Muscle of arm (tissue), 14 donors: ENCODE measurements at places on chromosomes 5 and 9.
A peak's percentile ranks its signal among the peaks of the same experiment; 100 is the strongest.

GRCh38 chr5:16713386-16713928, 96.7 kb upstream of the RETREG1 start:
- peak; percentile 59 for DNase-seq

DNA sequence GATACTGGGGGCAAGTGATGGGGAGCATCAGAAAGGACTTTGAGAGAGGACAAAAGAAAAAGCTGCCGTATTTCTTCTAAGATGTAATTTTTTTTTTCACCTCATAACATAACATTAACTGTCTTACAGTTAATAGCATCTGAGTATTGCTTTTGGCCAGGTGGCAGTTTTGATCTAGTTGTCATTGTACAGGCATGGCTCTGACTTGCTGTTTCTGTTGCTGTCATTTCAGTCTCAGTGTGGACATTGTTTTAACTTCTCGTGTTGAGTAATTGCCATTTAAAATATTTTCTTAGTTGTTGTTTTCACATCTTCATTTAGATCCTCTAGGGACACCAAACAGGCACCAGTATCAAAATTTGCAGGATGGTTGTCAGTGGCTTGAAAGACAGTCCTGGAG, 12.4 kb downstream of the SMAD5 start:
- DNase-seq = no peak

GRCh38 chr5:101611039-101611438, 685.0 kb downstream of the SLCO4C1 start:
- DNase-seq = no peak

GRCh38 chr5:131262953-131263541, 806 bp upstream of the CDC42SE2 start:
- peak; percentile 36 for DNase-seq

DNA sequence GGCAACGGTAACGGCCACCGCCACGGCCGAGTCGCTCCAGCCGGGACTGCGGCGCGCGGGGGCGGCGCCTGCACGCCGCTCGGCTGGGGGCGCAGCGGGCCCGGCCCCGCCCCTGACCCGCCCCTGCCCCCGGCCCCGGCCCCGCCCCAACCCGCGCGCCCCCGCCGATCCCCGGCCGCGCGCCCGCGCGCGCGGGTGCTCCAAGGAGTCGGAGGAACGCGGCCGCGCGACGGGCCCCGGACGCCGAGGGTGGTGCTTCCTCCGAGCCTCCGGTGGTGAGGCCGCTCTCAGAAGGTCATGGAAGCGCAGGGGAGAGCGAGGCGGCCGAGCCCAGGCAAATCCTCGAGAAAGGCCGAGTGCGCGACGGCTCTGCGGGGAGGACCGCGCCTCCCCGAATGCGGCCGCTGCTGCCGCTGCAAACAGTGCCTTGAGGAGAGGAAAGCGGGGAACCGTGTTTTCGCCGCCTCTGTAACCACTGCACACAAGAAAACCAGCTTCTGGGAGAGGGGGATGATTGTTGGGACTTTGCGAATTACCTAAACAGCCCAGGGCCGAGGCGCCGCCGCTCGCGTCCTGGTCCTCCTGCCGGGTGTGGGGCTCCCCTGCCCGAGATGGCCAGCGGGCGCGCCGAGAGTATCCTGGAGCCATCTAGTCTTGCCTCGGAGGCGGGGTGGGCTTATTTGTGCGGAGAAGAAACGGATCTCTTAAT, at the start of gene LIFR:
LIFR (minus strand) TSS at position 48 of the 709 bp plus-strand sequence. CDS start 25,999 bp downstream, outside the sequence.
- DNase-seq = peak; percentile 85

DNA sequence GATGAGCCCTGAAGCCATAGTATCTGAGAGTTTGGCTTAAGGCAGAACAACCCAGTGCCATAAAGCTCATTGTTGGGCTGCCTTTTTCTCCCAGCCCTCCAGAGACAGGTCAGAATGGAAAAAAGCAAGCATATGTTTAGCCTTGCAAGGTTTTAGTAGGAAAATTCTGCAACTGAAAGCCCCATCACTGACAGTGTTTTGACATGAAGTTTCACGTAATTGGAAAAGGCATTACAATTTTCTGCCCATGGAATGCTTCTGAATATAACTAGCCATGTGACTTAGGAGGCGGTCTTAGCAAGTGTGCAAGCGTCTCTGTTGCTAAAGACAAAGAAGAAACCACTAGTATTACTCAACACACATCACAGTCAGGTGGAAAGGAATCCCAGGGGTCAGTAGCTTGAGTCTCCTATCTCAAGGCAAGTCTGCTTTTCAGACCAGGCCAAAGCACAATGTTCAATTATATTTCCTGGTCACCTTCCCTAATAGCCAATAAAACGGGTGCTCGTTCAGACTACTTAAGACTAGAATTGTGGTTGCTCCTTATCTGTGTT, 117.6 kb downstream of the CARTPT start:
- DNase-seq = no peak

DNA sequence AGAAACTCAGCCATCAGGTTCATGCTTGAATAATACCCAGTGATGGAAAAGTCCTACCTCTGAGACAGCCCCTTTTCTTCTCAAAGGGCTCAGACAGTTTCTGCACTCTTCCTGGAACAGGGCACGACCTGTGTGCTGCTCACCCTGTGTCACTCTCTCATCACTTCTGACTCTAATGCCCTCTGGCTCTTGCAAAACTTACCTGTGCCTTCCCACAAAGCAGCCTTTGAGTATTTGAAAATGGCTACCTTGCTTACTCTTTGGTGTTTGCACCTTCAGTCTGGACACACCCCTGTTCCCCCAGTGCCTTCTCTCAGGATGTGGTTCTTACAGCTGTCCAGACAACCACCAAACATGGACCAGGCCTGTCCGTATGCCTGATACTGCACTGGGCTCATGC, 171.4 kb downstream of the GRIA1 start:
- no peak for DNase-seq

DNA sequence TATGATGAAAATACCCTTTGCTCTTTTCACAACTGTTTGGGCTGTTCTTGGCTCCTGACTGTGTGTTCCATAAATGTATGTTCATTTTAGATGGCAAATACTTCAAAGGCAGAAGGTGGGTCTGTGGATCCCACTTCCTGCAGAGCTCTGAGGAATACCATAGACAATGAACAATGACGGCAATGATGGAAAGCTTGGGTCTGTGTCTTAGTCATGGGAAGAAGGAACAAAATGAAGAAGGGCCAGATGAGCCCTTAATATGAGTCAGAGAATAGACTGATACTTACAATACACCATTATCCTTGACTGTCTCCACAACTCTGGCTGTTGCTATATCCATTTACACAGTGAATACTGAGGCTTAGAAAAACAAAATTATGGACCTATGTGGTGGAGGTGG, 126.0 kb downstream of the SLIT3 start:
- DNase-seq = no peak
